CD4-positive, alpha-beta memory T cell (primary cell): ENCODE measurements at places on chromosomes 7 and 10.

- DNase-seq: no peak
Measured at GRCh38 chr10:88190540-88191235, 327.3 kb downstream of the PTEN start.

- no peak for DNase-seq
Measured at GRCh38 chr7:108642126-108642525, 72.5 kb downstream of the DNAJB9 start.

DNA sequence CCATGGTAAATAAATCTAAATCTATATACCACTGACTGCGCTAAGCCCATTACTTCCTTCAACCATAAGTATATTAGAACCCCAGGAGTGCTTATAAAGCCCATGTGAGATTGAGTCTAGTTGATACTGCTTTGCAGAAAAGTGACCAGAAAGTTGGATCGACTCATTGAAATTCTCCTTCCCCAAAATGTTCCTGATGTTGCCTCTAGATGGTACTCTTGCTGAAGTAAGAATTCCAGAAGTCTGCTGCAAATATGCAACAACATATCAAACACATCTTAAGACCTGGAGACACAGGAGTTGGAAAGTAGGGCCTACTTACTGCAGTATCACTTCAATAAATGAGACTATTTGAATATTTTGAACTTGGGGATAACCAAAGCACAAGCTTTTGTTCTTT is 550.8 kb downstream of the IPMK start:
- no peak for DNase-seq

DNA sequence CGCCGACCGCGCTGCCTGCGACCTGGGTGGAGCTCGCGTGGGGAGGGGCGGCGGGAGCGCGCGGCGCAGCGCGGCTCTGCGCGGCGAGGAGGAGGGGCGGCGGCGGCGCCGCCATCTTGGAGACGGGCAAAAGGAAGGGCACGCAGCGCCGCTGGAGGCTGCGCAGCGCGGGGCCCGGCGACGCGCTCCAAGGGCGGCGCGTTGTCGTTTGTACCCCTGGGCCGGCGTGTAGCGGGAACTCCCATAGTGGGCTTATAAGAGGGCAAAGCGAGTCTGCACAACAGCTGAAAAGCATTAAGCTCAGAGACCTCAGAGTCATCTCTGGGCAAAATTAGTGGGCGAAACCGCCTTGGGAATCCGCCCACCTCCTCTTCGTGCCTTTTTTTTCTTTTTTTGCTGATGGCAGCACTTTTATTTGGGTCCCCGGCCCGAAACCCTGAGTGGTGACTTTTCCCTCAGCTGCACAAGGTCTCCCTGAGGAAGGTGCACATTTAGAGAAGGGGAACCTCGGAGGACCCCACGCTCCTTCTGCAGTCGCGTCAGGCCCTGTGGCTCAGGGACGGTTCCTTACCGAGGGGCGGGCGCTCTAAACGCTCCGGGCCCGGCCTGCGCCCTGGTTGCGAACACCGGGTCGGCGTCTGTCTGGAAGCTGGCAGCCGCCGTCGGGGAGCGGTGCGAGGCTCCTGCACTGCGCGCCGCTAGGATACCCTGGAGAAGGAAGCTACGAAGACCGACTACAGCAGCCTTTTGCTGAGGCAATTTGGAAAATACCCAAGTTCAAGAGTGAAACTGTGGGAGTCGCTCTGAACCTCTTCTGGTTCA is 428 bp upstream of the MCMBP start:
- DNase-seq: peak; percentile 87

DNA sequence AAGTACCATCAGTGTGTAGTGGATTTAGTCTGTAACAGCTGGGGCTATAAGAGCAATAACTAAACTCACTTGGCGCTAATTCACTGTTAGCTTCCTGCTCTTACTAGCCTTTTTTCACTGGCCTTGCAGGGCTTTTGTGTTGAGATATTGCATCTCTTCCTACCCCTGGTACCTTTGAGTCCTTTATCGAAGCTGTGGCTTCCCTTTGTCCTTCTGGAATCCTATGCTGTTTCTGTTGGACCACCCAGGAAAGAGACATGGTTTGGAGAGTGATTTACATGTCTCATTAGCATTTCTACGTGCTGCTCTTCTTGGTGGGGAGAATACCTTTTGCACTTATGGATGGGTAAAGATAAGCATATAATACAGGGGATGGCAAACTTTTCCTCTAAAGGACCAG is 103.8 kb downstream of the MLLT10 start:
- DNase-seq: no peak

GRCh38 chr7:38542156-38542555 is 89.0 kb downstream of the AMPH start:
- DNase-seq: no peak

- DNase-seq: no peak
Measured at GRCh38 chr7:114620208-114620607, 205.6 kb downstream of the FOXP2 start.

GRCh38 chr10:84194424-84195043 is at the start of gene CDHR1:
Gene CDHR1 (plus strand): TSS chr10:84194537. CDS start chr10:84194761, 224 bp downstream.
- DNase-seq: no peak

- DNase-seq: no peak
Measured at GRCh38 chr10:32963096-32963495, 5.1 kb upstream of the ITGB1 start.

DNA sequence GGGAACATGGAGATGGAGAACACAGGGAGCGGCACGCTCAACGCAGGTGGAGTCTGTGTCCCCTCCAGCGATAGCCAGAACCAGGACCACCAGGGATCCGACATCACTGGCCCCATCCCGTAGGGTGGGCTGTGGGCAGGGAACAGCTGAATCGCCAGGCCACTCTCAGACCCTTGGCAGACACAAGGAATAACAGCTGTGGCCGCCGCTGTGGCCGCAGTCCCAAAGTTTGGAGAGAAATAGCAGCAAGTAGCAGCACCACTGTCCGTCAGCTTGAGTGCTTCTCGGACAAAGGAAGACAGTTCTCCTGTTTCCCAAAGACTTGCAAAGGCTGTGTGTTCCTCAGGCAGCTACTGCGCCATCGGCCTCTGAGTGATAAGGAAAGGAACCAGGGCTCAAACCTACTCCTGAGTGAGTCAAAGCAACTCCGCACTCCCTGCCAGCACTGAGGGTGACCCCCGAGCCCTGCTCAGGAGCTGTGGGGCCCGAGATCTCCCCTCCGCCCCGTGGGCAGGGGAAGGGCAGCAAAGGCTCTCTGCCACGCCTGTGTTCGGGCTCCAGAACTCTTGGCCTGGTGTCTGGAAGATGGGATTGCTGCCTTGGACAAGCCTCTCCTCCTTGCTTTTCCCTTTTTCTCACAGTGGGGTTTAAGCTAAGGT is 82.3 kb upstream of the FAM20C start:
- no peak for DNase-seq

DNA sequence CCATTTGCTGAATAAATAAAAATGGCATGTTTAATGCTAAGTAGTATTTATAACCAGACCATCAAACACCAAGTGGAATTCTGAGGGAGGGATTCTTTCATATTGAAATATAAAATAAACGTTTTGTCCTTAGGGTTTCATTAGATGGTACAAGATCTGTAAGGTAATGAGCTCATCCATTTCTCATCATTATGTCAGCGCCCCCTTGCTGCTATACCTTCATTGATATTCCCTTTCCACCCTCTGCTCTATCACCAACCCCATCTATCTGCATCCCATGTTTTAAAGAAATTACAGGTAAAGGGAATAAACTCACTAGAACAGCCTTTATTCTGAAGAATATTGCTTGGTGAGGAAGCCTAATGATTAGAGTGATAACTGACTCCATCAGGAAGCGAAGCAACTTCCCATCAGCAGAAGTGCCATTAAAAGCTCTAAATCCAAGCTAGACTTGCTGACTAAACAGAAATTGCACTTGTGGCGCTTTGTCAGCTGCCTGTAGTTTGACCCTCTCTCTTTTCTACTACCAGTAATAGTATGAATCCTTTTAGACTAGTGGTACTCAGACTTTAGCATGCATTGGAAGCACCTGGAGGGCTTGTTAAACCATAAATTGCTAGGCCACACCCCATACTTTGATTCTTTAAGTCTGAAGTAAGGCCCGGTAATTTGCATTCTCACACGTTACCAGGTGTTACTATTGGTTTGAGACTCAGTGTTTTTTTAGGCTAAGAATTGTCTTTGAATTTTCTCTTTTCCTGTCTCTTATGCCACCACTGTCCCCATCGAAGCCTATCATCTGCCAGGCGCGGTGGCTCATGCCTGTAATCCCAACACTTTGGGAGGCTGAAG is 27.5 kb downstream of the ADD3 start:
- no peak for DNase-seq

DNA sequence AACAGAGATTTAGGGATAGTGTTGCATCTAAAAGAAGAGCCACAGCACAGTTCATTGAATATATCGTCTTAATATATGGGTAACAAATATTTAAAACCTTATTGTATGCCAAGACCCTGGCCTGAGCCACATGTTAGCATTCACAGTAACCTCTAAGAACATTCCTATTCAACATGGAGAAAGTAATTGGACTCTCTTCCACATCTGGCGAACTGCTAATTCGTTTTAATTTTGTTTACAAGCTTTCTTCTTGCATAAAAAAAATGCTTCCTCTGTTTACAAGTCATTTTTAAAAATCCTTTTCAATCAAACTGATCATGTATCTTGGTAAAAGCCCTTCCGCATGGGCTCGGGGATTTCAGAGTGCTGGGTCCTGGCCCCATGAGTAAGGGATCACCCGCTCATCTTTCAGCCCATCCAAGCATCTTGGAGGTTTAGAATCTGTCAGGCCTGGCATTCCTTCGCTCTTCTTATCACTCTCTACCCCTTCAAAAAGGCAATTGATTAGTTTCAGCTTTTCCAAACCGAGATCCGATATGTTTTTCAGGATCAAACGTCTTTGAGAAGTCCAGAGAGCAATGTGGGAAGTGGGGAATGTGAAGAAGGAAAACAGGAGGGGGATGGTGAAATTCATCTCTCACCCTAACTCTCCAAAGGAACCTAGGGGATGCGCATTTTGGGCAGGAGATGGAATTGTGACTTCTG is 7.3 kb downstream of the TWIST1 start:
- DNase-seq: no peak

- no peak for DNase-seq
Measured at GRCh38 chr10:76937181-76937600, 700.4 kb downstream of the KCNMA1 start.

GRCh38 chr7:49520951-49521350 is 252.5 kb upstream of the VWC2 start:
- no peak for DNase-seq

DNA sequence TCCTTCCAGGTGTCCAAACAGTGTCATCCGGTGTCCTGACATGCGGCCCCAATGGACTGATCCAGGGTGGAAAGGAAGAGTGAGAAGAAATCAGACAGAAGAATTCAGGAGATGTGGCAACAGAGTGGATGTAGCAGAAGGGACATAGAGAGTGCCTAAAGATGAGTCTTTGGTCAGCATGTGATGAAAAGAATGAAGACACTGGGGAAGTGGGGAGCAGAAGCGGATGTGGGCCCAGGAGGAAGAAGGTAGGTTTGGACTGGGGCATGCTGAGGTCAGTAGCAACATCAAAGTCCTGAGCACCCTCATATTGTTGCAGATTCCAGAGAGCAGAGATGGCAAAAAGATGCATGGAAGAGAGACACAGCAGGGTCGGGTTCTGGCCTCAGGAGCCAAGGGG is 71.8 kb upstream of the STEAP1B start:
- DNase-seq: no peak

DNA sequence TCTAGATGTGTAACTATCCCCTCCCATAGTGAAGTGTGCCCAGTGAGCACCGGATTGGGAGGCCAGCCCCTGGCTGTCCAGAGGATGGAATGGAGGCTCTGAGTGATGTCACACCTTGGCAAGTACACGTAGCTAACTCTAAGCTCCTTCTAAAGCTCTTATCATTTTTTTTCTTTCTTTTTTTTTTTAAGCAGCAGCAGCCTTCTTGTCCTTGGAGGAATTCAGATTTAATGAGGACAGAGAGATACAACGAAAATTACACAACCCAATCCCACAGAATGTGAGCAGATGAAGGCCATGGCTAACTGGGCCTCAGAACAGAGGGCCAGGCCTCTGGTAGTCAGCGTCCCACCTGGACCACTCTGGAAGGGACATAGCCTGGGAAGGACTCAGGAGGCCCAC is 11.3 kb downstream of the TNS3 start:
- DNase-seq: no peak

- peak; percentile 51 for DNase-seq
Measured at GRCh38 chr7:99386584-99387238, 12.2 kb downstream of the ARPC1B start.

DNA sequence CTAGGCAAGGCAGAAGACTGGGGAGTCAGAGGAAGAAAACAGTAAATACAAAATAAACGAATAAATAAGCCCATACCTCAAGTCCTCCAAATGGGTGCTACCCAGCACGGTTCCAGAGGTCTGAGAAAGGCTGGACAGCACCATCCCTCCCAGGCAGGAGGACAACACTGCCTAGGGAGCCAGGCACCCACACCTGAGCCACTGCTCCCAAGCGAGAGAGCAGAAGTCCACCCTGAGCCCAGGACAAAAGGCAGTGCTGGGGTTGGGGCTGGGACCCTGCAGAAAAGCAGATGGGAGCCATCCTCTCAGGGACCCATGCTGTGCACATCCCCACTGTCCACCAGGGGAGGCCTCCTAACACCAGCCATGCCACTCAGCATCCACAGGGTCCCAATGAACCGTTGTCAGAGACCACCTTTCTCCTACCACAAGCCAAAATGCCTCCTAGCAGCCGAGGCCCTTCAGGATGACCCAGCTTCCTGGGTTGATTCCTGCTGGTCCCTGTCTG is 16.2 kb downstream of the GFRA1 start:
- no peak for DNase-seq

GRCh38 chr10:123986736-123987135 is 95.1 kb upstream of the CPXM2 start:
- no peak for DNase-seq

- peak; percentile 70 for DNase-seq
Measured at GRCh38 chr10:102714621-102715455, at the start of gene SFXN2. Gene SFXN2 (plus strand): TSS chr10:102714636. CDS start chr10:102726637, 12,001 bp downstream.

DNA sequence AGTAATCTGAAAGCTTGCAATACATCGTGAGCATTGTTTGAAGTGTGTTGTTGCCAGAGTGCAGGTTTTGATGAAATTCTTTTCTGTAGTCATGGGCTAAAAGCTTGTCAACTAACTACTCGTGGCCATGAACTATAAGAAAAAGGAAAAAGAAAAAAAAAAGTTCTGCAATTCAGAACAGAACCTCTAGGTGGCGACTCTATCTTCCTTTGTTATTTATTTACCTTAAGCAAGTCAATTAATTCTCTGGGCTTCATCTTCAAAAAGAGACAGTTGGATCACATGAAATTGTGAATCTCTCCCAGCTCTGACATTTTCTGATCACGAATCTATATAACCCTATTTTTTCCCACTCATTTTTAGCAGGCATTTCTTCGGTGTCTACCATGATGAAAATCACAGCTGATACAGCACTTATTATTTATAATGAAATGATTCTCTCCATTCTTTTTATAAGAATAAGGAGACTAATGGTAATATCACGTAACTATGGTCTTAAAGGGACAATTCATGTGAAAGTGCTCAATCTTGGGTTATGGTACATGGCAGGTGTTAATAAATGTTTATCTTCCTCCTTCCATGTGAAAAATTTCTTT is 18.8 kb downstream of the TMEM196 start:
- DNase-seq: peak; percentile 26

DNA sequence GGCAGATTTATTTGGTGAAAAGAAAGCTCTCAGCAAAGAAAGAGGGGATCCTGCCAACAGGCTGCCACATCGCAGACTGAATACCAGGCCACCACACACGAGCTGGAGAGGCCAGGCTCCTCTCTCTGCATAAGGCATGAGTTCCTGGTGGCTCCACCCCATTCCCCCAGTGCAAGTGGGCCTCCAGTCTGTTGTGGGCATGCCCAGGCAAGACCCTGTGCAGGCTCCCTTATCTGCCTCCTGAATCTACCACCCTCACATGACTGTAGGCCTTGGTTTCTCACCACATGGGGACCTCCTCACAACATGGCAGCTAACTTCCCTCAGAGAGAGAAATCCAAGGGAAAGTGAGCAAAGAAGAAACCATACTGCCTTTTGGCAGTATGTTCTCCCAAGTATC is 26.7 kb upstream of the CUL1 start:
- no peak for DNase-seq
